Stimulated activated CD4-positive, alpha-beta T cell treated with anti-CD3 and anti-CD28 coated beads, Interleukin-15, amount 100 ng/mL, for 1 hour (primary cell): ENCODE measurements at places on chromosomes 4 and X.

DNA sequence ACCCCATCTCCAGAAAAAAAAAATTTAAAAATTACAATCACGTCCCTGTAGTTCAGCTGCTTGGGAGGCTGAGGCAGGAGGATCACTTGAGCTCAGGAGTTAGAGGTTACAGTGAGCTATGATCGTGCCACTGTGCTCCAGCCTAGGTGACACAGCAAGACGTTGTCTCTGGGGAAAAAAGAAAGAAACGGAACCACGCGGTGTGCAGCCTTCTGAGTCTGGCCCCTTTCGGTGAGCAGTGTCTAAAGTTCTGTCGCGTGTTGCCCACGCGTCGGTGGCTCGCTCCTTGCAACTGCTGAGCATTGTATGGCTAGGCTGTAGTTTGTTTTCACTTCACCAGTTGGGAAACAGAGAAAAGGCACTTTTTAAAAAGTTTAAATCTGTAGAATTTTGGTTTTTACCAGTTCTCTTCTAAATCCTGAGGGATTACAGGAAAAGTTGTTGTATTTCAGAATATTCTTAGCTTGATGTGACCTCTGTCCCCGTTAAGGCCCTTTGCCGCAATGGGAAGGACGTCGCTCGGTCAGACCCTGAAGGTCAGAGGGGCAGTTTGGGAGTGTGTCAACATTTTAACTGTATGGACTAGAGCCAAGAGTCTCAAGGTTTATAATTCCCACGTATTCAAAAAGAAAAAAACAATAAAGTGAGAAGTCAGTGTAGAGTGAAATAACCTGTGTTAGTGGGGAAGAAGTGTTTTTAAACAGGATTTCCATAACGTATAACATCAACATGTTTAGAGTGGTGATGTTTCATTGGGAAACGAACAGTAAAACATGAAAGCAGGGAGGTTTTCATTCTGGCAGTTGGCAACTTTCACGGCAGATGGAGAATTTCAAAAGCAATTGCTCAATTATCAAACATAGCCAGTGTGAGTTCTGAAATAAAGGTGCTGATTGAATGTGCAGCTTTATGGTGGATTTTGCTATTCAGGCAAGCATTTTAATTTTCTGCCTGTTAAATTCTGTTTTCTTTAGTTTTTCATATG, 45.8 kb upstream of the MSANTD1 start:
- no peak for DNase-seq

DNA sequence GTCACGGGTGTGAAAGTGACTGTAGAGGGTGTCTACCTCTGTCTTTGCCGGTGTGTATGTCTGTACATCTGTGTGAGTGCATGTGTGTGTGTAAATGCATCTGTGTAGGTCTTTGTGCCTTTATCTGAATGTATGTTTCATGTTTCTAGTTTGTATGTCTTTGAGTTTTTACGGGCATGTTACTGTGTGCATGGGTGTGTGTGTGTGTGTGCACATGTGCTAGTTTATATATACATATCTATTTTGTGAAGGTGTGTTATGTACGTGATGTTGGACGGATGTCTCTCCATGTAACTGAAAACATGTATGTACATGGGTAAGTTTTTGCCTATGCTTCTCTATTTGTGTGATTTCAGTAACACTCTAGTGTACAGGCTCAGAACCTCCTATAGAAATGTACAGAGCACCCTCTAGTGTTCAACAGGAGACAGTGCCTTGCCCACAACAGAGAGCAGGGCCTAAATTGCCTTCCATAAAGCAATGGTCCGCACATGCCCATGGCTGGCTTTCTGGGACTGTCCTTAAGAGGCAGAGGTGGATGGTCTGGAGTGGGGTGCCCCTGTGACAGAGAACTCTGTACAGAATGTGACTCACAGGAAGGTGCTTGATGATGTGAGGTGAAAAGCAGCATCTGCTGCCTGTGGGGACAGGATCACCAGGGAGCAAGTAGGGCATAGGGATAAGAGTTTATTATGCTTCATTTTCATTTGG, 343.5 kb downstream of the RAPGEF2 start:
- DNase-seq: no peak

DNA sequence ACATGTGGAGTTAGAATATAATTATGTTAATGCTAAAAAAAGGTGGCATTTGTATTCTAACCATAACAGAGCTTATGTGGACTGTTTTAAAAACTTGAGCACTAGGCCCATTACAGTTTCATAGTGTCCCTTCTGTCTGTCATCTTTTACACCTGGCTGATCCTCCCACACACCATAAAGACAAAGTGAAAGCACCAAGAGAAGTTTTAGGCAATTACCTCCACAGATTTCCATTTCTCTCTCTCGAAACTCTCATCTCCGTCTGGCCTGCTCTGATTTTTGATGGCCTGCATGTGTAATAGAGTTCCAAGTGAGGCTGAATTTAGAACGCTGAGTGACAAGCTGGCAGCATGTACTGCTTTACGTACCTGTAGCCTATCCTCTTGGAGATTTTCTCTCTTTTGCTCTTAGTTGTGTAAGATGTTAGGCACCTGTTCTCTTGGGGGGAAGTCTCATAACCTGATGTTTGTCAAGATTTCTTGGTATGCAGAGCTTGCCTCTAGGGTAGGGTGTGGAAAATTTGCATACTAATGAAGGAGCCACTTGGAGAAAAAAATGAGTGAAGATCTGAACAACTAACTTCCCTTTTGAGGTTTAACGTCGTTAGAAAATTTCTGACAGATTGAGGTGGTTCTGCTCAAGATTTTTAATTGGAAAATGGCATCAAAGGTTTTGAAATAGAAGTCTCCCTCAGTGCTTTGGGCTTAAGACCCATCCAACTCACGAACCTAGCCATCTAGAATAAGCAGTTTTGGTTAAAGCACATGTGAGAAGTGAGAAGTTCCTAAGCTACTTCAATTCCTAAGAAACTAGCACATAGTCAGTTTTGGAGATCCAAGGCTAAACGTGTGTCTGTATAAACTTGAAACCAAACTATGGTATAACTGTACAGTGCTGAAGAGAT, 57.6 kb upstream of the RAP1GDS1 start:
- no peak for DNase-seq

- peak; percentile 65 for DNase-seq
Observed at GRCh38 chr4:145179281-145179860, 1.0 kb downstream of the OTUD4 start.

DNA sequence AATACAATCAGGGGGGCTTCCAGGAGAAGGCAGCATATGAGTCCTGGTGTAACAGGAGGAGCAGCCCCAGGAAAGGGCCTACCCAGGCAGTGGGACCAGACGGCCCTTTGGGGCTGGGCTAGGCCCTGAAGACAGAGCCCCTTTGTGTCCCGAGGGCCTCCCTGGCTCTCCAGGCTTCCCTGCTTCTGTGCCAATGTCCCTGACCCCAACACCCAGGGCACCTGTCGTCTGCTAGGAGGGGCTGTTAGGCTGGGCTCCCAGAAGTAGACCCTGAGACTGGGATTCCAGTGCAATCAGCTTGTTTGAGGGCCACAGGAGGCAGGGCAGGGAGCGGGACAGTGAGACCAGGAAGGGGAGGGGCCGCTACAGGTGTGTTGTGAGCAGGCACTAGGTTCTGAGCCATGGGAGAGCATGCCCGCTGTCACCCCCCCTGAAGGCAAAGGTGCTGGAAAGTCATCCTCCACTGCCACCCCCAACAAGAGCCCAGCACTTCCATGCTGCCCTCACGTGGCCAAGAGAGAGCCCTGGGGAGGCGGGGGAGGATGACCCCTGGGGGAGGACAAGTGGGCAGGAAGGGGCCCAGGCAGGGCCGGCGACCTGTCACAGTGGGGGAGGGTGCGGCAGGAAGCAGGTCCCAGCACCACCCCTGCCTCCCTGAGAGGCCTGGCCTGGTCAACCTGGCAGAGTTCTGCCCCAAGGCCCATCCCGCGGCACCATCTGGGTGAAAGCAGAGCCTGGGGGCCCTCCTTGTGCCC, 64.8 kb downstream of the ADRA2C start:
- no peak for DNase-seq

DNA sequence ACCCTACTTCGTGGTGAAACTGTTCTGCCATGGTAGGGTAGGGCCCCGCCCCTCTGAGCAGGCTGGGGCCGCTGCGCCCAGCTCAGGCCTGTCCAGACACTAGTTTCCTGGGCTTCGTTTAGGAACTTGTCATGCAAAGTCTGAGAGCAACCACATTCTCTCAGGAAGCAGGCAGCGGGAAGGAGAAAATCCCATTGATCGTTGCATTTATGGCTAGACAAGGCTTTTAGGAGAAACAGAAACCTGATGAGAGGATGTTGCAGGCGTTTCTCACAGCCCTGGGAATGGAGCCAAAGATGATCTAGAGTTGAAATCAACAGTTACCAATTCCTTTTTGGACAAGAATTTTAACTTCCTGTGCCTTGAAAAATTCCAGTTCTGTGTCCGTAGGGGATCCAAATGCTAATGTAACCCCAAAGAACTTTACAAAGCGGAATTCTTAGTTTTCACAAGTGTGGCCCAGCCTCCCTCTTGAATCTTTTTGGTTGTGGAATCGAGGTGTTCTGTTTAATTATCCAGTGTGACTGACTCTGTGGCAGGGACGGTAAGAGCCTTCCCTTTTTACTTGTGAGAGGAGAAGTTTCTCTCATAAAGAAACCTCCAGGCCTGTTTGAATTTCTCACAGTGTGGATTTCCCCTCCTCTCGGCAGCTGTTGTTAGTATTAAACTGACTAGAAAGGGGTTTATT, 4.5 kb upstream of the CXCL9 start:
- DNase-seq: no peak

DNA sequence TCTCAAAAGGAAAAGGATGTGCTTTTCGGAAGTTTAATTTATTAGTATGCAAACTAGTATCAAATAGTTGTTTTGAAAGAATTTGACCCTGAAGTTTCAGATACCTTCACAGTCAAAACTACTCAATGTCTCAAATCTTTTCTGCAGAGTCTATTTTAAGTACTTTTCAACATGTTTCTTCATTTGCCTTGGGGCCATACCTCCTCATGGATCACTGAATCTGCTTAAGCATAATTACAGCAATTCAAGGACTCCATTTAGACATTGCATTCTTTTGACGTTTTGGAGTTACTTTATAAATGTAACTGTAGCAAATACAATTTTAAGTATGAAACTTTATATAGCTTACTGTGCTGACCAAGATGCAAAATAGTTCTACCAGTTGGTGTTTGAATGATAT, 25.5 kb downstream of the PALLD start:
- no peak for DNase-seq
